ENCODE measurements at places on chromosomes 6 and 20.
A peak's percentile ranks its signal among the peaks of the same experiment; 100 is the strongest.

GRCh38 chr6:36852481-36853147 lies 13.4 kb upstream of the CPNE5 start:
- no peak for DNase-seq

DNA sequence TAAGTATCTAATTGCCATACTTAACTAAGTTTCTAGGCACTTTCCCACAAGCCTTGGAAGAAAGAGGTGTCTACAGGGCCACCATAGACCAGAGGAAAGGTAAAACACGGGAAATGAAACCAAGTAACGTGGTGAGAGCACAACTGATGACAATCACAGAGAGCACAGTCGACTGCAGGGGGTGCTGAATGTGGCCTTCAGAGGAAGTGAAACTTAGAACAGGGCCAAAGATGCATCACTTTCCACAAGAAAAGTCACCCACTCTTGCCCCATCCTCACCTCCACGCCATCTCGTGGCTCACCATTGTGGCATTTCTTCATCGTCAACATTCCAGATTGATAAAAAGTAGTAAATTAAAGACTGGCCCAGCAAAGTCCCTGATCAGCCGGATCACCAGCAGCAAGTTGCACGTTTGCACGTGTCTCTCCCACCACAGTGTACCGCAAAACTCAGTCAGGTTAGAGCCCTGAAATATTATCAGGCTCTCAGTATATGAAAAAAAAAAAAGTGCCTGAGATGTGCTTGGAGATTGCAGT lies 31.4 kb downstream of the HIVEP2 start:
- no peak for DNase-seq

DNA sequence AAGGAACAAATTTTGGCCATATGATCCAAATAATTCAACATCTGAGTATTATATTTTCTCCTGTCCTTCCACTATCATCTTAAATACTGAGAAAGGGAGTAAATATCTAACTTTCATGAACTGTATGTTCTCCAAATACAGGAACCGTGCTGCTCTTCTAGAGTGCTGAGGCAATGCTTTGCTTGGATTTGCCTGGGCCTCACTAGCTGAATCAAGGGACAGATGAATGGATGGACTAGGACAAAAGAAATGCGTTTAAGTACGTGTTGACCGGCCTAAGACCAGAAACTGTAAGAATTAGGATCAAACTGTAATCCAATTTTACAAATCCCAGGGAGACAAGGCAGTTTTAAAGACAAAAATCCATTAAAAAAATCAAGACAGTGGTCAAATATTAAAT lies 362.4 kb upstream of the RUNX2 start:
- no peak for DNase-seq

- DNase-seq = no peak
Observed at GRCh38 chr6:149855741-149856140, 8.4 kb downstream of the LRP11 start.

GRCh38 chr6:125598422-125598821 lies 151.0 kb upstream of the HEY2 start:
- no peak for DNase-seq

- no peak for DNase-seq
Observed at GRCh38 chr6:1761477-1761877, 151.8 kb downstream of the FOXC1 start.

DNA sequence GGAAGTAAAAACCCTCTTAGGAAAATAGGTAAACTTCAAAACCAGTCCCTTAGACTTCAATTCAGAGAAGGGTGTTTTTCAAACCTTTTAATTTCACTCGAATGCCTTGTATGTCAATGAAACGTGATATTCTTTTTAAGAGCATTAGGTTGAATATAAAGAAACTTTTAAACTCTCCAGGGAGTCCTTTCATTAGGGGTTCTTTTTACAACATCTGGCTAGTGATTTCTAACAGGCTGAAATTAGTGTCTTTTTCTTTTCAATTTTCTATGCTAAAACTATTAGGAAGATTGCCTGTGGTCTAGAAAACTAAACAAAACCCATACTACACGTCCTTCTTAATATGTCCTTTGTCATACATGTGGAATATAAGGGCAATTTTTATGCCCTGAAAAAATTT lies 569.7 kb upstream of the CITED2 start:
- DNase-seq = no peak

- no peak for DNase-seq
Observed at GRCh38 chr20:4946986-4947385, 54.3 kb downstream of the SLC23A2 start.

GRCh38 chr6:62999796-63000195 lies 211.5 kb upstream of the FKBP1C start:
- DNase-seq = no peak

DNA sequence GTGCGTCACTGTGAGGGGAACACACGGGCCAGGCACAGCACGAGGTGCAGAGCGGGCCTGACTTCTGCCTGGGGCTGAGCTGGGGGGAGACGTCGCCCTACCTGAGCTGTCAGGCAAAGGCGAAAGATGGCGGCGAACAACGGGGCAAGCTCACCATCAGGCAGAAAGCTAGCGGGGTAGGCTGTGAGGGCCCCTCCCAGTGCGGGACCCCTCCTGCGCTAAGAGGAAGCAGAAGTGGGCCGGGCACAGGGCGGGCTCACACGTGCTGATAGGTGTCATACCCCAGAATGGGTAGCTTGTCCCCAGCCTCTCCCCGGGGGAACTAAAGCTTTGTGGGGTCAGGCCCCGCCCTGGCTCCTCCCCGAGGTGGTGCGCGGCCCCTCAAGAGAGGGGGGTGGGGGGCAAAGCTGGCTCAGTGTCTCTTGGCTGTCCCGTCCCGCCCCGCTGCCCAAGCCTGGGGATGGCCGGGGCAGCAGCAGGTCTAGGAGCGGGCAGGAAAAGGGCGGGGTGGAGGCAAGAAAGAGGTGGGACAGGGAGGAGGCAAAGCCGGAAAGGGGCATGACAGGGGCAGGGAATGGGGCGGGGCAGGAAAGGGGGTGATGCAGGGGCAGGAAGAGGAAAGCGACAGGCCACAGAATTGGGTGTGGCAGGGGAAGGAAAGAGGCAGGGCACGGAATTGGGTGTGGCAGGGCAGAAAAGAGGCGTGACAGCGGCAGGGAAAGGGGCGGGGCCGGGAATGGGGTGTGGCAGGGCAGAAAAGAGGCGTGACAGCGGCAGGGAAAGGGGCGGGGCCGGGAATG lies 14.7 kb downstream of the UCKL1 start:
- DNase-seq = no peak

- DNase-seq = no peak
Observed at GRCh38 chr6:37848371-37848770, 28.8 kb downstream of the ZFAND3 start.

- no peak for DNase-seq
Observed at GRCh38 chr6:71254323-71254722, 34.3 kb upstream of the OGFRL1 start.

DNA sequence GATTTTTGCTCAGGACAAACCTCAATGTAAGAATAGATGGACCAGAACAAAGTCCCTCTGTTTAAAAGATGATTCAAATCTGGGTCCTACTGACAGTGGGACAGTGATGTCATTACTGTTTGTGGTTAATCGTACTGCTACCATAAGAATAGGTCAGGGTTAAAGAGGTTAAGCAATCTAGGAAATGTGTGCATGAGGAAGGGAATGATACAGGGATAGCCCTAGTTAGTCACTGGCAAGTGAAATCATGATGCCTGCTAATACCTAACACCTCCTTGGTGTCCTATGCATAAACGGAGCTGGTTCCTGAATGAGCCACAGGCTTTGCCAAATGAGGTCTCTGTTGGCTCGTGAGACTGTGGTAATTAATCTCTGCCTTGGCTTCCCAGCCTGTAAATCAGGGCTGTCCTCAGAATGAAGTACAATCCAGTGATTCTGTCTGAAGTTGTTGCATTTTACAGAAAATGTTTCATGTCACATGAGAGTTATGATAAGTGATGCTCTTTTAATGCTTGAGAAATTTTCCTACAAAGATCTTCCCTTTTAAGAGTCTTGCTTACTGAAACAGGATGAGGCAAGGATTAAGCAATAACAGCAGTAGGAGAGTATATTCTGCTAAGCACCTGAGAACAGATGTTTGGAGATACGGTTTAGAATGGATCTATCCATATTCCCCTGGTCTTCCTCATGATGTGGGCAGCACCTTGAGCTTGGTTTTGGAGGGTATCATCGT lies 3.8 kb downstream of the MEP1A start:
- DNase-seq = no peak

DNA sequence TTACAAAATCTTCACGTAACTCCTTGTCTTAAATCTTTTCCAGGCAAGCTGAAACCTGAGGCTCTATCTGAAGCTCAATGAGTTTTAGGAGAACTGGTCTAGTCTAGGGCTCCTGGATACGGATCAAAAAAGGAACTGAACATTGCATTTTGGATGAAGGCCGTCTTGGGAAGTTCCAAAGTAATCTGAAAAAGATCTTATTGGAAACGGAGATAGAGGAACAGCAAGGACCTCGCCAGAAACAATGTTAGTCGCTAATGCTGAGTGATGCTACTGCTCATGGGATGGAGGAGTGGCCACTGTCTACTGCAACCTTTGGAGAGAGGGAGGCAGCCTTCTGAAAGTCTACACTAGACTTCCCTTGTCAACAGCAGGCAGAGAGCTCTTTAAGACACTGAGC lies 91.4 kb upstream of the ATXN1 start:
- DNase-seq = no peak

DNA sequence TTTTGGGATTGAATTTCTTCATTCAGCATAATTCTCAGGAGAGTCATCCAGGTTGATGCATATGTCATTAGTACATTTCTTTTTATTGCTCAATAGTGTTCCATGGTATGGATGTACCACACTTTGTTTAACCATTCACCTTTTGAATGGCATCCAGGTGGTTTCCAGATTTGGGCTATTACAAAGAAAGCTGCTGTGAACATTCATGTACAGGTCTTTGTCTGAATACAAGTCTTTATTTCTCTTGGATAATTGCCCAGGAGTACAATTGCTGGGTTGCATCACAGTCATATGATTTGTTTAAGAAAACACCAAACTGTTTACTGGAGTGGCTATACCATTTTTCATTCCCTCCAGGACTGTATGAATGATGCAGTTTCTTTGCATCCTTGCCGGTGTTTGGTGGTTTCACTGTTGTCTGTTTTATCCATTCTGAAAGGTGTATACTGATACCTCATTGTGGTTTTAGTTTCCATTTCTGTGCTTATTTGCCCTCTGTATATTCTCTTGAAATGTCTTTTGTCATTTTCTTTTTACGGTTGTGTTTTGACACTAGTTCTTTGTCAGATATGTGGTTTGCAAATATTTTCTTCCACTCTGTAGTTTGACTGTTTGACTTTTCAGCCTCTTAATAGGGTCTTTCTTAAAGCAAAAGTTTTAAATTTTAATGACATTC lies 8.8 kb downstream of the CDKAL1 start:
- no peak for DNase-seq

DNA sequence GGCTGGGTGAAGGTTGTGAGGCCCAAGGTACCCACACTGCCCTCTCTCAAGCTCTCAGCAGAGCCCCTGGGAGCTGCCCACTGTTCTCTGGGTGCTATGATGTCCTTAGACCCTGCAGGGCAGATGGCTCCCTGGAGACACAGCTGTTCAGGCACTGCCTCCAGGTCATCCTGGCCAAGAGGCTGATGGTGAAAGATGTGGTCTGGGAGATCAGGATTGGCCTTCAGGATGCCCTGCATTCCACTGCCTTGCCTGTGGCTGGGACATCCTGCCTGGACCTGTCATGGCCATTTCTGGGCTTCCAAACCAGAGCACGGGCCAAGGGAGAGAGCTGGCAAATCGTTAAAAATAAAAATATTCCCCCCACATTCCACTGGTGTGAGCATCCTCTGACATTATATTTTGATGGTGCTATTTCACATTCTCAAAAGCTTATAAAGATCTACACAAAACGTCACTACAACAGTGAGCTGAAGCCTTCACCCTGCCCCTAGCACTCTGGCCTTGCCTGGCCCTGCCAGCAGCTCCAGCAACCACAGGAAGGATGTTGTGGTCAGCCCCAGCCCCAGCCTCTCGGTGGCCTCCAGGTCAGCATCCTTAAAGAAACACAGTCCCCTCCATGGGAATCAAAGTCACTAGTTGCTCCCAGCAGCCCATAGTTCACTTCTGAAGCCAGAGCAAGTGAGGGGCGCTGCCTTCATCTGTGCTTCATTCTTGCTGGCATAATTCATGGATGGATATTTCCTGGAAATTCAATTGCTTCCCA lies 13.5 kb upstream of the KCNK16 start:
- no peak for DNase-seq

DNA sequence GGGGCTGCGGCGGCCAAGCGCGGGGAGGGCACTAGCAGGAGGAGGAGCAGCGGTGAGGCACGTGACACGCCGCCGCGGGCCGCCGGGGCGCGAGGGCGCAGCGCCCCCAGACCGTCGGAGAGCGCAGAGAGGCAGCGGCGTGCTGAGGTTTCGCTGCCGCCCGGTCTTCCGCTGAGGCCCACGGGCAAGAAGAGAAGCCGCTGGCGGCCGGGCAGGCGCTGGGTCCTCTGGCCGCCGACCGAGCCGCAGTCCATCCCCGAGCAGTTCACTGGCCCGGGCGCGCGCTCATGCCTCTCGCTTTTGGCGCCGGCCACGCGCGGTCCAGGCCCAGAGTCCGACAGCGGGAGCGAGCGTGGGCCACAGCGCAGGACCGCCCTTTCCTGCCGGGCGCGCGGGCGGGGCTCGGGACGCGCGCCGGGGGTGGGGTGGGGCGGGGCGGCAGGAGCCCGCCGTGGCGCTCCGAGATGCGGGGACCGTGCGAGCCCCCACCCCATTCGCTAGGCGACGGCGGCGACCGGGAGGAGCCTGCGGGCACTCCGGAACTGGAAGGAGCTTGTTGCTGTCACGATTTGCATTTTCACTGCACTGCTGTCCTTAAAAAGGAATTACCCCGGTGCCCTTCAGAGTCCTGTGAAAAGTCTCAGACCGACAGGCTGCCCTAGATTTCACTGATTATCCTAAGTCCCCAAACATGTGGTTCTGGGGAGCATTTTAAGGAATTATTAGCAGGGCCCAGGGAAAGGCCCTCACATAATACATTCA lies at the start of gene MCUR1:
MCUR1 (minus strand) TSS at position 382 of the 762 bp plus-strand sequence; CDS start at position 254, 128 bp downstream.
- peak; percentile 50 for DNase-seq

- DNase-seq = no peak
Observed at GRCh38 chr20:60297649-60298048, 339.4 kb downstream of the CDH26 start.

DNA sequence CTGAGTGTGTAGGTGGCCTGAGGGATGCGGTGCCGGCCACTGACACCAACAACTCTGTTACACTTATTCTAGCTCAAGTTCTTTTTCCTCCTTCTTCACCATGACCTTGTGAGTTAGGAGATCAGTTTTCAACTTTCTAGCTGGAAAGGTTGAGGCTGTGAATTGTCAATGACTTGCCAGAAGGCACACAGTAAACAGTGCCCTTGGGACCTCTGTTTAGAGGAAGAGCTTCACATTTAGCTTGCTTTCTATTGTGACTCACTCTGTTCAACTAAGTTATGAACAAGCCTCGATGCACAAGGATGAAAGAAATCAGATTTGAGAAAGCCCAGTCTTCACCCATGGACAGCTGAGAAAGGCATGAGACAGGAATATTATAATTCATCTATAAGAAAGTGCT lies 455.6 kb downstream of the MAFB start:
- DNase-seq = no peak
